NCI-H2171 (cell line): ENCODE measurements at places on chromosomes 1 and 21.

DNA sequence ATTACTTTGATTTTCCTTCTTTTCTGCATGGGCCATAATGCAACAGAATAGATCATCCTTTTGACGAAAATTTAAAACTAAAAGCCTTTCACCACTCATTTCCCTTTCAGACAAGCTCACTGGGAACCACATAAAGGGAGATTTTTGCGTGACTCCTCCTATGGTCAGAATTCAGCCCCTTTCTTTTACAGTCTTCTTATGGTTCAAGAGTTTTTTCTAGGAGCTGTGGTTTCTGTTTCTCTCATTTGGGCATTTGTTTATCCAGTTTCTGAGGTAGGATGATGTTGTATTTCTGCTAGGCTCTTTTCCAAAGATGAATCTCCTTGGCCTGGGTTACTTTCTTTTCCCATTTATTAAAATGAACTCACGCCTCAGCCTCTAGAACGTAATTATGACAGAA, 16.9 kb downstream of the RGS1 start:
- DNase-seq: no peak

DNA sequence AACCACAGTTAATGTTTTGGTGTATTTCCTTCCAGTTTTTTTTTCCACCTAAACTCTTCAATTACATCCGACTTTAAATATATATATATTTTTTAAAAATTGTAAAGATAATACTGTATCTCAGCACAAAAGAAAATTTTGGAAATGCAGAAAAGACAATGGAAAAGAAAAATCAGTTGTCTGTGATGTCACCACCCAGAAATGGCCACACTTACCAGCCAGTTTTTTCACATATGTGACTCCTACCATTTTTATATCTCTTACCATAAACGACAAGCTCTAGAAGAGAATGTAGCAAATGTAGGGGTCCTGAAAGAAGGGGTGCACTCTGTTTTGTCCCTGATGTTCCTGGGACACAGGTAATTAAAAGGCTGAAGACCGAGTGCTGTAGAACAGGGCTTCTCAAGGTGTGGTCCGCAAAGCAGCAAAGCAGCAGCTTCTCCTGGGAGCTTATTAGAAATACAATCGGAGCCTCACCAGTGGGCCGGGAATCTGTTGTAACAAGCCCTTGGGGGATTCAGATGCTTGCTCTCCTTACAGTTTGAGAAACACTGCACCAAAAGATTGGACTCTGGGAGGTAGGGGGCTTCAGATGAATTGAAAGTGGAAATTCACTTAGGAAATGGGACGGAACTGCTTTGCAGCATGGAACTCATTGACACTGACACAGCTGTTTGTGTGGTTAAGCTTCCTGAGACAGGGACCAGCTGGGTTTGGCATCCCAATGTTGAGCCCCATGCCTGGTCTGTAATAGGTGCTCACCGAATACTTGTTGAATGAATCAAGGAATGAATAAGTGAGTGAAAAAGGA, 44.1 kb downstream of the ALPL start:
- peak; percentile 59 for DNase-seq

DNA sequence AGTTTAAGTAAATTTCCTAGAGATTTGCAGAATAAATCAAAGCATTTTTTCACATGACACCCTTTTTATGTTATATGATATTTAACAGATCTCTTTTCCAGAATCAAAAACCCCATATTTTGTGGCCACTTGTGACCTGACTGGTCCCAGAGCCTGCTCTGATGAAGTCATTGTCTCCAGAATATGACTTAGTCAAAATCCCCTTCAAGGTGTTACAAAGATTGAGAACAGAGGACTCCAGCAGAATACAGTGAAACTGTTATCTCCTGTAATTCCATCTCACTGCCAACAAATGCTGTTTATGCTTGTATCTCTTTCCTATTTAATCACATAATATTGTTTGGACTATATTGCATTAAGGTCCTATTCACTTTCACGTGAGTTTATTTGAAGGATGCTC, 25.6 kb downstream of the RGS1 start:
- DNase-seq: no peak

DNA sequence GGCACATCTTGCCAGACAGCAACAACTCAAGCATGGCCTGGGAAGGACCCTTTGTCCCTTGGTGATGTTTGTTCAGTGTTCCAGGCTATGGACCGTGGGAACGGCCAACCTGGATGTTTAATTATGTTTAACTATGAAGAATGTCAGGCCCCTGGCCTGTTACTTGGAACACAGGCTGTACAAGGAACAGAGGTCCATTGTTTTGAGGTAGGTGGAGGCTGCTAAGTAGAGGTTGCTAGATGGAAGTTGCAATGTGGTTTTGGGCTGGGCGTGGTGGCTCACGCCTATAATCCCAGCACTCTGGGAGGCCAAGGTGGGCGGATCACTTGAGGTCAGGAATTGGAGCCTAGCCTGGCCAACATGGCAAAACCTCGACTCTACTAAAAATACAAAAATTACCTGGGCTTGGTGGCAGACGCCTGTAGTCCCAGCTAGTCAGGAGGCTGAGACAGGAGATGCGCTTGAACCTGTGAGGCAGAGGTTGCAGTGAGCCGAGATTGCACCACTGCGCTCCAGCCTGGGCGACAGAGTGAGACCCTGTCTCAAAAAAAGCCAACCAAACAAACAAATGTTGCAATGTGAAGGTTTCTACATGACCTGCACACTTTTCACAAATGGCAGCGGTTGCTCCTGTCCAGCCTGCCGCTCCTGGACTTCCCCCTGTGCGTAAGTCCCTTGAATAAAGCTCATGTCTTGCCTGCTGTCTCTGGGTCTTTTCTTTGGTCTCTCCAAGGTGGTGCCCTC, 2.5 kb upstream of the LEFTY1 start:
- DNase-seq: no peak

DNA sequence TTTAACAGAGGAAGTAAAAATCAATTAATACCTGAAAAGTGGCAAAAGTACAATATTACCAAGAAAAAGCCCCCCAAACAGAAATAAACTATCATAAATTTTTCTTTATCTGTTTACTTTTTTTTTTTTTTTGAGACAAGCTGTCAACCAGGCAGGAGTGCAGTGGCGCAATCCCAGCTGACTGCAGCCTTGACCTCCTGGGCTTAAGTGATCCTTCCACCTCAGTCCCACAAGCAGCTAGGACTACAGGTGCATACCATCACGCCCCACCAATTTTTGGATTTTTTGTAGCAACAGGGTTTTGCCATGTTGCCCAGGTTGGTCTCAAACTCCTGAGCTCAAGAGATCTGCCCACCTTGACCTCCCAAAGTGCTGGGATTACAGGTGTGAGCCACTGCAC, 8.0 kb downstream of the TFB2M start:
- DNase-seq: no peak

- peak; percentile 84 for DNase-seq
These were observed 84.0 kb downstream of the IGSF21 start for GRCh38 chr1:18191481-18192155.

DNA sequence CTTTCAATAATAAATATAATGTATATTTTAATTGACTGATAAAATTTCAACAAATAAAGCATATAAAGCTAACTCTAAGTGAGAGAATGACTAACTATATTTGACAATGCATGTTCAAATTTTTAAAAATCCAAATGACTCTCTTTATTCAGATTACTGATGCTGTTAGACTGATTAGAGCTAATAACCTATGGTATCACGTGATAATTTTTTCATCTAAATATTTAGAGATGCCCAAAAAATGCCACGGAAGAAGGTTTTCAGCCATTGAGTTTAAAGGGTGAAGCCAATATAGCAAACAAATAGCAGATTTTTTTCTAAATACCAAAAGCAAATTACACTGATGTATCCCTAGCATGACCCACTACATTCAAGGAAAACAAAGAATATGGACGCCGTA, 61.1 kb upstream of the OR10J4 start:
- DNase-seq: no peak

GRCh38 chr1:228335406-228336307, 71.0 kb downstream of the TRIM11 start:
- no peak for DNase-seq

DNA sequence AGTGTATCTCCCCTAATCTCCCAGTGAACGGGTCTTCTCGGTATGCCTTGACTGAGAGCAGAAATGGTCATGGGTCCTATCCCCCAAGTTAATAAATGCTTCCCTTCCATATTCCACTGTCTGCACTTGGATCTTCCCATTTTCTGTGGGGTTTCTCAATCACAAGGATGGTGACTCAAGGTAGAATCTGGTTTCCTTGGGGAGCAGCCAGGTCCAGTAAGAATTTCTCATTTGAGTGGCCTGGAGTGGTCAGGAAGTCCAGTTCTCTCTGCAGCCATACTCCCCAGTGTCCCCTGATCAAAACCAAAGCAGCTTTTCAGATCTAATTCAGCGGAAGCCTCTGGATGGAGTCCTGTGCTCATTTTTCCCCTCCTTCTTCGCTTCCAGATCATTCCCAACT, 14.8 kb upstream of the SLC27A3 start:
- DNase-seq: no peak

DNA sequence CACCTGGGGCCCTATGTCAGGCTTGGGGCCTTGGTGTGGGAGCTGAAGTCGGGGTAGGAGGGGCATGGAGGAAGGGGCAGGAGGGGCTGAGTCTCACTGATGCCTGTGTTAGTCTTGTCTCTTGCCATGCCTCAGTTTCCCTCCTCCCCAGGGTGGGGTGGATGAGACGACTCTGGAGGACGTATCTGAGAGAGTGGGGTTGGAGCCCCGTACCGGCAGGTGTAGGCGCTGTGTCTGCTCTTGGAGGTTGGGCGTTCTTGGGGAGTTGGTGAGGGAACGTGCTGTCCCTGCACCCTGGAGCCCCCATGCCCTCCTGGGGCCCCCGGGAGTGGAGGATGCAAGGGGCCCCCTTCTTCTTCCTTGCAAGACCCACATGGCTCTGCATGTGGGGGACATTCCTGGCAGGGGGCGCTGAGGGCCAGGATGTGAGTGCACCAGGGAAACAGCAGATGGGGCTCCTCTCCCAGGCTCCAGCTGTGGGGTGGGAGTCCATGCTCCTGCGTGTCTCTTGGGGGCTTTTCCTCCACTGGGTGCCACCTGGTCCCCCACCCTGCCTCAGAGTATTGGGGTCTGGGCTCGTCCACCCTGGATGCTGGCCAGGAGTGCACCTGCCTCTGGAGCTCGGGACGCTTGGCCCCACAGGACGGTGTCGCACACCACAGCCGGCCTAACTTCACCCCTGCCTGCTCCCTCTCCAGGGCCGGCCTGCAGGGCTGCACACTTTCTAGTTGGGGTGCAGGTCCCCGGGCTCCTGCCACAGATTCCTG, 1.4 kb upstream of the TNFRSF14 start:
- DNase-seq: peak; percentile 59

DNA sequence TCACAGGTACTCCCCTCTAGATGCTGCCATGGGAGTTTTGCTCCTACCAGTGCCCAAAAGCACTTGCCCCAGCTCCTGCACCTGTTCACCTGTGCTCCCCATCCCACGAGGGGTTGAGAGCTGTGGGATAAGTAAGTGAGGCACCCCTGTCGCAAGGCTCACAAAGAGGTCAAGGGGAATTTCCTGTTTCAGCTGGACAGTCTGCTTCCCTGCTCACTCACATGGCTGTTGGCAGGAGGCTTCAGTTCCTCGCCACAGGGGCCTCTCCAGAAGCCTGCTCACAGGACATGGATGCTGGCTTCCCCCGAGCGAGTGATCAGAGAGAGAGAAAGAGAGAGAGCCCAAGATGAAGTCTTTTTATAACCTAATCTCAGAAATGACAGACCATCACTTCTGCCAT, 8.7 kb upstream of the NCMAP start:
- DNase-seq: no peak

DNA sequence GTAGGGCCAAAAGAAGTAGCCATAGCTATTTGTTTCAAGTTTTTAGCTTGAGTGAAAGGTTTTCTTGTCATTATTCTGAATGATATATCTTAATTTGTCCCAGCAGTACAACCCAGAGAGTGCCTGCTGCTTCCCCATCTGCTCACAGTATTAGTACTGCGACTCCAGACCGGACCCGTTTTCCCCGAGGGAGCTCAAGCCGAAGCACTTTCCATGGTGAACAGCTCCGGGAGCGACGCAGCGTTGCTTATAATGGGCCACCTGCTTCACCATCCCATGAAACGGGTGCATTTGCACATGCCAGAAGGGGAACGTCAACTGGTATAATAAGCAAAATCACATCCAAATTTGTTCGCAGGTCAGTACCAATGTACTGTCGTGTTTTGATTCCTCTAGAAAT, 37.2 kb upstream of the C1orf115 start:
- DNase-seq: peak; percentile 94

- DNase-seq: no peak
These were observed 3.7 kb upstream of the PLOD1 start for GRCh38 chr1:11930571-11931445.

- no peak for DNase-seq
These were observed 96.6 kb downstream of the RYR2 start for GRCh38 chr1:237138551-237138950.

DNA sequence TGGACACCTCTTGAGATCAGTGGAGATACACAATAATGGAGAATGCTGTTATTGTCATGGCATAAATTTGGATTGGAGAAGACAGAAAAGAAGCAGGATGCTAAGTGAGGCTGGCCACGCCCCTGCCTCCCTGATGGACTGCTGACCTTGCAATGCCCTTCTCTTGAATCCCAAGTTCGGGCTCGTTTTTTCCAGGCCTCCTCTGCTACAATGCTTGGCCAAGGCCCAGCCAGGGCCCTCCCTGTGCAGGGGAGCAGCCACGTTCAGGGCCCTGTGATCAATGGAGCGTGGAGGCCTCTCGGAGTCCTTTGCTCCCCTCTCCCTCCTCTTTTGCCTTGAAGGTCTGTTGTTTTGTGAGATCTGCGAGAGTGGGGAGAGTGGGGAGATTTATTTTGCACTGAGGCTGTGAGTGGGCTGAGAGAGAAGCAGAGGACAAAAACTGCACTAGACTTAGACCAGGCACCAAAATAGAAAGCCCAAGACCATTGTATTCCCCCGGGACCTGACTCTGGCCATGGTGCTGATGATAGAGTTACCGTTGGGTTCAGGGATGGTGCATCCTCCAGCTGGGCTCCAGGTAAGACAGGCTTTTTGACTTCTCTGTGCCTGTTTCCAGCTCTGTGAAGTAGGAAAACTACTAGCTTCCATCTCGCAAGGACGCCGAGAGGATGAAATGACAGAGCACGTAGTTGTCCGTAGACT, 268.6 kb downstream of the KAZN start:
- DNase-seq: no peak

DNA sequence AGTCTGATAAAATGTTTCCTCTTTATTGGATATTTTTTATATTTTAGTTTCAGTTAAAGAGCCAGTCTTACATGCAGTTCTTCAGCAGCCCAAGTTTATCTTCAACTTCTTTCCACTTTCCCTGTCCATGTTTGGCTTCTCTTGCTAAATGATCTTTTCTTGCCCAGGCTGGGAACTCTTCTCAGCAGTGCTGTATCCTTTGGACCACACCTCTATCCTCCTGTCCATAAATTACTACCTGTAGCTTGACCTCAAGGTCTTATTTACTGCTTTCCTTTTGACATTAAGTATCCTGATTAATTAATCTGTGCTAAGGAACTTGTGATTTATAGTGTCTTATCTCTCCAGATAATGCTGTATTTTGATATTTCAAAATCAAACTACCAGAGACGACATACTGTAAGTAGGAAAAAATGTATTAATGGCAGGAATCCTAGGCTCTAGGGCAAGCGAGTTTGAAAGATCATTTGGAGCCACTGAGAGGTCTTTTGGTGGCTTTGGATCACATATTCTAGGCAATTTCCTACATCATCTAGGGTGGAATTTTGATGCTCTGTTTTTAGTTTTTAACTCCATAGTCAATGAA, 20.5 kb upstream of the PDC start:
- no peak for DNase-seq
